D721Med (cell line): ENCODE measurements at places on chromosomes 2 and 18.

- no peak for DNase-seq
These were observed 102.7 kb downstream of the CSRNP3 start for GRCh38 chr2:165572151-165572550.

GRCh38 chr2:18659915-18660314 lies 70.5 kb upstream of the NT5C1B start:
- no peak for DNase-seq

DNA sequence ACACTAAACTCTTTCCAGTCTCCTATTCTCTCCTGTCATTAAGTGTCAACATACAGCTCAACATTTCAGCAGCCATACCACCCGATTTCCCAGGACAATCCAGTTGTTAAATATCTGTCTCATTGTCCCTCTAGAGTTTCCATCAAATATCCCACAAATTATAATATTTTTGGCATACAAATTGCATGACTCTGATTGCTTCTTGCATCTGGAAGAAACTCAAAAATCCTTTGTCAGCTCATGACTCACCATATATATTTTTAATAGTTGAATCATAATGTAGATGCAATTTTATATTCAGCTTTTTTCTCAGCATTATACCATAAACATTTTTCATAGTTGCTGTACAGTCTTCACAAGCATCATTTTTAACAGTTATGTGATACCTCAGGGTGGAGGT lies 7.2 kb downstream of the SLC30A3 start:
- no peak for DNase-seq

GRCh38 chr18:28366676-28367075 lies 189.7 kb upstream of the CDH2 start:
- no peak for DNase-seq

DNA sequence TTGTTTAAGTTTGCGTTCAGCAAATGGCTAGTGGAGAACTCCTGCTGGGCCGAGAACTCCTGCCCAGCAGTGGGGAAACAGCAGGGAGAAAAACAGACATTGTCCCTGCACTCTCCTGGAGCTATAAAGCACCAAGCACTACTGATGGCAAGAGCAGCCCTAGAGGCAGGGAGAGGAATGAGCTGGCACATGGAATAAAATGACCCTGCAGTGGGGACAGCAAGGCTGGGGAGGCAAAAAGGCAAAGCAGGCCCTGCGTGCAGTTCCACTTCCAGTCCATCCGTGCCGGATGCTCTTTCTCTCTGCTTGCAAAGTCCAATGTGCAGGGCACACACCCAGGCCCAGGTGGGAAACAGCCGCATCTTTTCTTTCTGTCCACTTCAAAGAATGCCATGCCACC lies 415.5 kb downstream of the LRATD1 start:
- DNase-seq, result no peak

- no peak for DNase-seq
These were observed 14.9 kb downstream of the PIKFYVE start for GRCh38 chr2:208280933-208281332.

DNA sequence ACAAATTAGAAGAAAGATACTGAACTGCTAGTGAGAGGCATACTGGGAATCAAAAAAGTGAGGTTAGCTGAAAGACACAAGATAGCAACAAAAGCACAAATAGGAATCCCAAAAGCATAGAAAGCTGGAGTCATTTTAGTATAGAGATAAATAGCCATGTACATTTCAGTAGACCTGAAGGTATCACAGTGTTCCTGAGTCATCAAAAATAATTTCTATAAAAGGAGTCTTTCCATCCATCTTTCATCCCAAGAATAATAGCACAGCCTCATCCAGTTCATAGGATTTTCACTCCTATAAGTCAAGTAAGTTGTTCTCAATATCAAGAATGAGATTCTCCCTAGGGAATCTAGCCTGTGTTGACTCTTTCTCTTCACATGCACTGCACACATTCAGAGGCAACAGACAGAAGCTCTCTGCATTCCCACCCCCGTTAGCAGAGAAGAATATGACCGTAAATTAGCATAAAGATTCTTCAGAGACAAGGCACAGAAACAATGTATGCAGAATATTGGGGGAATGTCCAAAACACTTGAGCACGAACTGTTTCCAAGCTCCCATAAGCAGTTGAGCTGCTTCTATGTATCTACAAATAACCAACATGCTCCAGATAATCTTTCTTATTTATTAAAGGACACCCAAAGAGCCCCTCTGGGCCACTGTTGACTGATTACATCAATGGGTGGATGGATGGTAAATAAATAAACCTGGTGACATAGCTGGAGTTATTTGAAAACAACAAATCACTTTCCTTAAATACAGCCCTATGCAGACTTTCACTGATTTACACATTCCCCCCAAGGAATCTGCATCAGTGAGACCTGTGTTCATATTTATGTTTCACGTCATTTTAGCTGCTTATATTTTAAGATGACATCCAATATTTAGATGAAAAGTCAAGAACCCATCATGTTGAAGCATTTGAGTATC lies 174.5 kb upstream of the PKDCC start:
- no peak for DNase-seq

DNA sequence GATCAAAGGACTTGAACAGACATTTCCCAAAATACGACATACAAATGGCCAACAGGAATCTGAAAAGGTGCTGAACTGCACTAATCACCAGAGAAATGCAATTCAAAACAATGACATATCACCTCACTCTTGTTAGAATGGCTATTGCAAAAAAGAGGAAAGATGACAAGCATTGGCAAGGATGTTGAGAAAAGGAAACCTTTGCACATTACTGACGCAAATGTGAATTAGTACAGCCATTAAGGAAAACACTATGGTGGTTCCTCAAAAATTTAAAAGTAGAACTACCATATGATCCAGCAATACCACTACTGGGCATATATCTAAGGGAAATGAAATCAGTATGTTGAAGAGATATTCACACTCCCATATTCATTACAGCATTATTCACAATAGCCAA lies 57.7 kb upstream of the ASPRV1 start:
- no peak for DNase-seq

- DNase-seq, result no peak
These were observed 153.2 kb upstream of the MYT1L start for GRCh38 chr2:2484301-2484700.

DNA sequence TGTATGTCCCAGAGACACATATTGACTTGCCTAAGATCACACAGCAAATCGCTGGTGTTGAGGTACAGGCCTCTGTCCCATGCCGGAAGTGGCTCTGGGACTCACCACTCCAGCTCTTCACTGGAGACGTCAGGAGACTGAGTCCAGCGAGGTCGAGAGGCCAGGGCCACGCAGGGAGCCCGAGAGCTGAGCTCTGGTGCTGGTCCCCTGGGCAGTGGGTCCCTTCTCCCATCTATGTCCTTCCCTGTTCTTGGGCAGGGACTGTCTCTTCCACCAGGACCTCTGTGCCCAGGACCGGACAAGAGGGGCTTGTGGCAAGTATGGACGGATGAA lies 62.4 kb upstream of the TWIST2 start:
- no peak for DNase-seq

DNA sequence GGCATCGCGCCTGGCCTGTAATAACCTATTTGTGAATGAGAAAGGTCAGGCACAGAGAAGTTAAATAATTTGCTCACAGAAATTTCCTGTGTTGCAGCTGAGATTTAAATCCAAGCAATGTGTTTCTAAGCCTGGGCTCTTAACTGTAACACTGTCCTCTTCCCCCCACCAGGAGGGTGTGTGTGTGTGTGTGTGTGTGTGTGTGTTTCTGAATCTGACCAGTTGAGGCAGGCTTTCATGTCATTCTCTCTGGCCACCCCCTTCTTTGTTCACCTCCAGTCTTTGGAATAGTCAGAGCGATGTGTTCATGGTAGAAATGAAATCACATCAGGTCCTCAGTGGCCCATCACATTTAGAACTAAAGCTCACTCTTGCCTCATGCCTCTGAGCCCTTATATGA lies 81.2 kb downstream of the NEDD4L start:
- DNase-seq, result no peak

DNA sequence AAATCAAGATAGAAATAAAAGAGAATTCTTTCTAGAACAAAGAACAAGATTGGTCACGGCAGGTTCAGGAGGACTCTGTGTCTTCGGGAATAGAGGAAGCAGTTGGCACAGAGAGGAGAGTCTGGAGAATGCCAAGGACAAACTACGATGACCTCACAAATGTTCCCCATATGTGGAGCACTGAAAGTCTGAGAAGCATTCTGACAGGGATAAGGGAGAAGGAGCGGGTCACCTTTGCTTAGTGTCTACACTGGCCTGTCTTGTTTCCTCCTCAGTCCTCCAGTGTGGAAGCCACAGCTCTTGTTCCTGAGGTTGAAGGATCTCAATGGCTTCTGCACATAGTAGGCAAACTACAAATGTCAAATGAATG lies 338.8 kb downstream of the MYCN start:
- no peak for DNase-seq

- no peak for DNase-seq
These were observed 125.0 kb upstream of the CDC42EP3 start for GRCh38 chr2:37796481-37796880.

DNA sequence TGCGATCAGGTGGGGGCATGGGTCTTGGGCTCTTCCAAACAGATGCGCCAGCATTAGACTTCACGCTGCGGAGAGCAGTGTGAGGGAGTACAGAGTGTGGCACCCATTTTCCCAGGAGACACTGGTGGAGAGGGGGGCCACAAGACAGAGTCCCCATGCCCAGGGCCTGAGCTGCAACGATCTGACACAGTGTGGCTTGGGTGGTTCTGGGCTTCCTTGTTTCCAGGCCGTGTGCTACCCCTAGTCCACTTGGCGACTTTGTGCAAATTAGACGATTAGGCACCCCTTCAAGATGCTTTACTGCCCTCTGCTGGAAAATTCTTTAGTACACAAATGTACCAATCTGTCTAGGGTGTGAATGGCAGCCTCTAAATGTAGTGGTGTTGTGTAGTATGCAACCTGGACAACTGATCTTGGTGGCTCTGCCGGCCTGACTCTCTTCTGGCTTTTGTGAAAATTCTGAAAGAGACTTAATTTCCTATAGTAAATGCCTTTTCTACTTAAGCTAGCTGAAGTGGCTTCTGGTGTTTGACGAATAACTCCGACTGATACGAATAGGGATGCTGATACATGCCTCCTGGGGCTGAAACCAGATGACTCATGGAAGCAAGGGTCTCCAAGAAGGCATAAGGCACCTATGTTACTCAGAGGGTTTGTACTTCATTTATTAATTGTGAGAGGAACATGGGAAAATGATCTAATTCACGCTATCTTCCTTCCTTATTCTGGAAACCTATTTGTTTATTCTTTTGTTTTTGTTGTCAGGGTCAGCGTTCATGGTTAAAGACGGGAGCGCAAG lies 92.3 kb upstream of the SMAD2 start:
- DNase-seq, result peak; percentile 89

- no peak for DNase-seq
These were observed 56.0 kb downstream of the SH3BP4 start for GRCh38 chr2:235007664-235008457.

GRCh38 chr2:148756292-148756975 lies 111.9 kb downstream of the EPC2 start:
- no peak for DNase-seq

GRCh38 chr18:29979881-29980280 lies 1062.7 kb downstream of the DSC3 start:
- DNase-seq, result no peak

- DNase-seq, result no peak
These were observed 950 bp downstream of the KLHL30 start for GRCh38 chr2:238139196-238140039.

- DNase-seq, result no peak
These were observed 82.5 kb upstream of the EPB41L3 start for GRCh38 chr18:5626130-5626880.

DNA sequence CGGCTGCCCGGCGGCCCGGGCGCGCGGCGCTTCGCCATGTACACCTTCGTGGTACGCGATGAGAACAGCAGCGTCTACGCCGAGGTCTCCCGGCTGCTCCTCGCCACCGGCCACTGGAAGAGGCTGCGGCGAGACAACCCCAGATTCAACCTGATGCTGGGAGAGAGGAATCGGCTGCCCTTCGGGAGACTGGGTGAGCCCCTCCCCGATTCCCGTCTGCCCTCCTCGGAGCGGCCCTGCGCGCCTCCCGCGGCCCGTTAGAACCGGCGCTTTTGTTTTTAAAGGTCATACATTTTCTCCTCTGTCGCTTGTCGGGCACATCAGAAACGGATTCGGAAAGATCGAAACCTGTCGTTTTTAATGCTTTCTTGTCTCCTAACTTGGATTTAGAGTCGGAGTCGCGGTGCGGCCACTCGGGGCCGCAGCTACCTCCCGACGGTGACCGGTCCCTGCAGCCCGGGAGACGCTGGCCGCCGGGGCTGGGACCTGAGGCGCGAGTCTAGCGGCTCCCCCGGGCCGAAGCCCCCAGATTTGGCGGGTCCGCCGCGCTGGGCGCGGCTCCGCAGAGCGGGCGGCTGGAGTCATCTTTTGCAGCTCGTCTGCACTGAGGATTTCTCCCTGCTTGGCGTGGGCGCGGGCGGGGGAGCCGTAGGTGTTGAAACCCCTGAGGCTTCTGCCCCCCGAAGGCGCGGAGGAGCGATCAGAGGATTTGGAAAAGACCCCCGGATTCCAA lies 519 bp downstream of the TTL start:
- no peak for DNase-seq

DNA sequence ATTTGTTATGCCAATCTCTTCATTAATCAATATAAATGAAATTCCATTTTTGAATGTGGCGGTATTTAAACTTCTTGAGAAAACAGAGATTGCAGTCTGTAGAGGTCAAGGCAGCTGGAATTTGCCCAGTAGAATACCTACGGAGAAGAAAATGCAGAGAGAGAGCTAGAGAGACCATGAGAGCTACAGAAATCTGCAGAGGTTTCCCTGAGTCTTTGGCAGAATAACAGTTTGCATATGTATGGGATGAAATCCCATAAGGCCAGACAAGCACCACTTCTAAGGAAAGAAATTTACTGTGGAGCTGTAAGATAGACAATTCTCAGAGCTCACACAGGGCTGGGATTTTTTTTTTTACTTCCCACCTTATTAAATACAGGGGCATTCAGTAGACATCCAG lies 23.6 kb upstream of the TMEFF2 start:
- no peak for DNase-seq

DNA sequence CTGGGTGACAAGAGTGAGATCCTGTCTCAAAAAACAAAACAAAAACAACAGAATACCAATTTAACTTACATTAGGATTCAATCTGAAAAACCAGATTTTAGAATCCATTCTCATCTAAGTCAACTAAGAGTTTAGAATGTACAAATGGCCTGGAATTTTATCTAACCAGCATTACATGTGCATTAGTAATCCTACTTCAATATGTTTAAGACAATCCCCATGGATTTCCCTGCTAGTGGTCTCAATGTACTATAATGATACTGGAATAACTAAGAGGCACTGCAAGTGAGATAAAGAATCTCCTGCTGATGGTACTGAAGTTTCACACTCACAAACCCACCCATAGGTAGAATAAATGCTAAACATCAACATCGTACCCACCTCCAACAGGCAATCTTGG lies 53.9 kb upstream of the DNER start:
- no peak for DNase-seq
